Osteoblast (primary cell): ENCODE measurements at places on chromosomes 11 and 22. TPM values are rescaled to one million over a fixed set of nuclear protein-coding genes. Genes with fewer than 3 reads are reported as not detected.

Gene TMEM191B
- total RNA-seq = 1.2 TPM in 1 of 2 replicates, not detected in the other

Gene RAB30
- total RNA-seq = 21.0 and 27.4 TPM in 2 replicates

Gene GRK3
- total RNA-seq = 1.8 and 2.7 TPM in 2 replicates

Gene SHANK2
- total RNA-seq = 2.5 and 3.5 TPM in 2 replicates

Gene LRP4
- 1.5 and 2.2 TPM in 2 replicates for total RNA-seq

DNA sequence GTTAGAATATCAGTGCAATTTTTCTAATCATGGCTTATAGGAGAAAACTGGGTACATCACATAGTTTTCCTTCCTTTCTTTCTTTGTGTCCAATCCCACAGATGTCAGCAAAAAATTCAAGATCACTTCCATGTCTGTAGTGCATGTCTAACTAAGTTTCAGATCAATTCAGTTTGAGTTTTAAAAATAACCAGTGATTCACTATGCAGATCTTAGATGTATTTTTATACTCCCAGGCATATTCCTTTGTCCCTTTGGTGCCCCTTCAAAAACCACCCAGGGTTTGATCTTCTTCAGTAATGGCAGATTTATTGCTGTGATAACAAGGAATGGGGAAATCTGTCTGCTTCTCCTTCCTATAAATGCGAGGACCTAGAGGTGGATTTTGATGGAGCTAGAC is 915.6 kb downstream of the METTL15 start:
- peaks cover 22% of the 10 kb centered on the region for H3K4me1 ChIP-seq
- H3K36me3 ChIP-seq = no peaks in the 10 kb centered on the region
- H3K27me3 ChIP-seq = no peaks in the 10 kb centered on the region
- H3K27ac ChIP-seq = peak overlapping the region; percentile 53
- no peak overlapping the region for H3K4me3 ChIP-seq
- DNase-seq = no peak

GRCh38 chr22:27798511-27799014 is 3.0 kb downstream of the MN1 start:
- no peaks in the 10 kb centered on the region for H3K4me1 ChIP-seq
- no peaks in the 10 kb centered on the region for H3K36me3 ChIP-seq
- H3K4me3 ChIP-seq = no peak overlapping the region
- H3K27ac ChIP-seq = no peak overlapping the region

GRCh38 chr11:128573638-128574037 is 13.7 kb downstream of the ETS1 start:
- H3K4me1 ChIP-seq = peaks cover 15% of the 10 kb centered on the region
- no peak overlapping the region for H3K27ac ChIP-seq
- no peaks in the 10 kb centered on the region for H3K36me3 ChIP-seq
- H3K4me3 ChIP-seq = no peak overlapping the region
- peaks cover 23% of the 10 kb centered on the region for H3K27me3 ChIP-seq

- H3K4me1 ChIP-seq = peaks cover 24% of the 10 kb centered on the region
- H3K36me3 ChIP-seq = no peaks in the 10 kb centered on the region
These were observed 52.7 kb downstream of the RTL6 start for GRCh38 chr22:44445307-44445680.

GRCh38 chr11:44911029-44911814 is 39.5 kb downstream of the TP53I11 start:
- no peaks in the 10 kb centered on the region for H3K36me3 ChIP-seq
- no peak overlapping the region for H3K27ac ChIP-seq
- DNase-seq = peak; percentile 97
- no peak overlapping the region for H3K4me3 ChIP-seq
- H3K27me3 ChIP-seq = peaks cover 3% of the 10 kb centered on the region
- no peaks in the 10 kb centered on the region for H3K4me1 ChIP-seq

- DNase-seq = no peak
These were observed 35.3 kb upstream of the KIRREL3 start for GRCh38 chr11:127035824-127036223.

DNA sequence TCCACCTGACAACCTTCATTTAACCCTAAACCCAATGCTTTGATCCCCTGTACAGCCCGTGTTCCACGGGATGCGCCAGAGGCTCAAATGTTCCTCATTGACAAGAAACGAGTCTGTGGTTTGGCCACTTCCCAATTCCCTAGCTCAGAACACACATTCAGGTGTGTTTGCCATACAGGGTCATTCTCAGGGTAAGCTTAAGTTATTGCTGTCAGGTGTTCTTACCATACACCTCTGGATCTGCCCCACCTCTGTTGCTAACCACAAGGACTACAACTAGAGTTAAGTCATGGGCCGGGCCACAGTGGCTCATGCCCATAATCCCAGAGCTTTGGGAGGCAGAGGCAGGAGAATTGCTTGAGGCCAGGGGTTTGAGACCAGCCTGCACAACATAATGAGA is 45.6 kb upstream of the POLD3 start:
- H3K27me3 ChIP-seq = peaks cover 31% of the 10 kb centered on the region
- H3K4me3 ChIP-seq = no peak overlapping the region
- DNase-seq = no peak
- H3K4me1 ChIP-seq = no peaks in the 10 kb centered on the region
- H3K36me3 ChIP-seq = no peaks in the 10 kb centered on the region
- H3K27ac ChIP-seq = no peak overlapping the region

DNA sequence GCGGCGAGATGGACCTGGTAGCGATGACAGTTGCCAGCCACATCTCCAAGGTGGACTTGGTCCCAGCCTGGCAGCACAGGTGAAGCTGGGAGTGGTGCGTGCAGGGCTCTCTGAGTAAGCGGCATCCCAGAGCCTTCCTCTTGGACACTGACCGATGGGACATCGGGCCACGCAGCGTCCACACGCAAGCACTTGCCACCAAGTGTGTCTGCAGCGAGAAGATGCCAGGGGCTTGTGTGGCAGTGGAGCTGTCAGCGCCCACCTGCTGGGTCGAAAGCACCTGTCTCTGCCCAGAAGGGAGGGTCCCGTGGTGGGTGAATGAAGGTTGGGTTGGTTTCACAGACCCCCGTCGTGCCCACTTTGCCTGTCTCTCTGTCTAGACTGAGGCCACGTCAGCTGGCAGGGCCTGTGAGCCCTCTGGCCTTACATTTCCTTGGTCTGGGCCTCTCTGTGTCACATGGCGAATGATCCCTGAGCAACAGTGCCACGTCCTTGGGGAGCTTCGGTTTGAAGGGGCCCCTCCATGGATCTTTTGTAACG is 50.8 kb upstream of the SMIM38 start:
- DNase-seq = no peak
- H3K36me3 ChIP-seq = no peaks in the 10 kb centered on the region
- H3K4me3 ChIP-seq = no peak overlapping the region
- no peaks in the 10 kb centered on the region for H3K4me1 ChIP-seq

DNA sequence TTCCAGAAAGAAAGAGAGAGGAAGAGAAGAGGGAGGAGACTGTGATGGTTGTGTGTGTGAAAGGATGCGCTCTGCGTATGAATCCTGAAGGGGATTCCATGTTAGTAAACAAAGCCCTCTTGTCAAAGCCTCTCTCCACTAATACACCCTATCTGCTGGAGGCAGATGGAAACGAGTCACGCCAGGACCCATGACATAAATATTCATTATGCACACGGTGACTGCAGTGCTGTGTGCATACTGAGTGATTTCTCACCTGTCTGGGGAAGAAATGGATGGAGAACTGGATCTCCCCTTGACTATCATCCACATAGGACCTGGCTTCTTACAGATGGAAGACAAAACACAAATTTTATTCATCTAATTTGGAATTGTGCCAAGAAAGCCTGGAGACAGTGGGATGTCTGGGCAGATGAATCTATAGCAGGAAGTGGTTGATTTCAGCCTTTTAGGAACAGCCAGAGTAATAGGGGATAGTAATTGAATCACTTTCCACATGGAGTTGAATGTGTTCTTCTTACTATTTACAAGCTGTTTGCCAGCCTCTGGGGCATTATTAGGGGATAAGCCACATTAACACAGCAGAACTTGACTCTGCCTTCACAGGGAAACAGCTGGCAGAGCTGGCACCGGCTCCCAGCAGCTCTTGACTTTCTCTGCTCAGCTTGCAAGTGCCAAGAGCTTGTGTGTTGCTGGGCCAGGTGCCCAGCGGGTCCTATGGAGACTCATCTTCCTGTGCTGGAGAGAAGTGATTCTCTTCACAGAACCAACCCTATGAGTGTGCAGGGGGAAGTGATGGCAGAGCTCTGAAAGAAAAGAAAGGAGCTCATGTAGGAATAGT is 9.0 kb downstream of the MTNR1B start:
- H3K4me3 ChIP-seq = no peak overlapping the region
- H3K27me3 ChIP-seq = peaks cover 3% of the 10 kb centered on the region
- peaks cover 14% of the 10 kb centered on the region for H3K4me1 ChIP-seq
- DNase-seq = peak; percentile 90

DNA sequence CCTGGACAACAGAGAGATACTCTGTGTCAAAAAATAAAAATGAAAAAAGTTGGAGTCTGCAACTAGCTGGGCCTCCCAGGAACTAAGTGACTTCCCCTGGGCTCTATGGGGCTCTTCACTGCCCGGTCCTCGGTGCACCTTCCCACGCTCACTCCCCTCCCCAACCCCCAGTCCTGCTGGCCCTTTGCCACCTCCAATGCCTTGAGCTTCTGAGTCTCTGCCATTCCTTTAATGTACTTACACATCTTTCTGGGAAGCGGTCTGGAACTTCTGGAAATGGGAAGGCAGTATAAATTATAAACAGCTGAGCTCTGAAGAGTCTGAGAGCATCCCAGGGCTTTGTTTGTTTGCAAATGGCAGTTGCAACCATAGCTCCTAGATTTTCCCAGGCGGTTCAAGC is 5.9 kb upstream of the BATF2 start:
- H3K36me3 ChIP-seq = no peaks in the 10 kb centered on the region
- H3K4me3 ChIP-seq = no peak overlapping the region
- H3K27me3 ChIP-seq = no peaks in the 10 kb centered on the region

GRCh38 chr11:104781719-104782376 is 116.4 kb downstream of the CASP12 start:
- H3K4me3 ChIP-seq = no peak overlapping the region
- H3K27me3 ChIP-seq = no peaks in the 10 kb centered on the region
- H3K36me3 ChIP-seq = no peaks in the 10 kb centered on the region
- no peak overlapping the region for H3K27ac ChIP-seq

- no peaks in the 10 kb centered on the region for H3K4me1 ChIP-seq
- no peaks in the 10 kb centered on the region for H3K36me3 ChIP-seq
- DNase-seq = no peak
- no peaks in the 10 kb centered on the region for H3K27me3 ChIP-seq
These were observed 1512.0 kb downstream of the BRD1 start for GRCh38 chr22:48315439-48316256.

DNA sequence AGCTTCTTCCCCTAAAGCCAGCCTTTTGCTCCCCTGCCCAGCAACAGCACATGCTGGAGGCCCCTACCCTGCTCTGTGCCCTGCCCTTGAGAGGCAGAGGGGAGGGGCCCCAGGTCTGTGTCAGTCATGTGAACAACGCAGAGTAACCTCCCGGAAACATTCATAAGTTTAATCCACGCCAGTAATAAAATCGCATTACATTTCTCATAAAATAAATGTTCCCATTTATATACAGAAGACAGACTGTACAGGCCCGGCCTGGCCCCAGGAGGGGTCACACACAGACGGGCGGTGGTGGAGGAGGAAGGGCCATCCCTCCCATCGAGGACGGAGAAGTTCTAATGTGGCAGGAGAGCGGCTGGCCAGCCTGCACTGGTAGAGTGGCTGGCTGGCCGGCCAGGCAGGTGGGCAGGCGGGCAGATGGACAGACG is 39.5 kb downstream of the LMO1 start:
- no peaks in the 10 kb centered on the region for H3K36me3 ChIP-seq
- no peak overlapping the region for H3K27ac ChIP-seq
- H3K4me3 ChIP-seq = no peak overlapping the region
- H3K4me1 ChIP-seq = no peaks in the 10 kb centered on the region

- DNase-seq = no peak
- H3K4me1 ChIP-seq = peaks cover 22% of the 10 kb centered on the region
- no peak overlapping the region for H3K27ac ChIP-seq
- peaks cover 60% of the 10 kb centered on the region for H3K36me3 ChIP-seq
These were observed 18.0 kb downstream of the DERL3 start for GRCh38 chr22:23820748-23821211.

- no peaks in the 10 kb centered on the region for H3K27me3 ChIP-seq
- H3K4me3 ChIP-seq = peak overlapping the region; percentile 54
- peak overlapping the region; percentile 99 for H3K27ac ChIP-seq
- DNase-seq = peak; percentile 75
These were observed 16.0 kb downstream of the BCL9L start for GRCh38 chr11:118909619-118910308.
